Caco-2 (cell line): ENCODE measurements at places on chromosomes 11 and 22.

DNA sequence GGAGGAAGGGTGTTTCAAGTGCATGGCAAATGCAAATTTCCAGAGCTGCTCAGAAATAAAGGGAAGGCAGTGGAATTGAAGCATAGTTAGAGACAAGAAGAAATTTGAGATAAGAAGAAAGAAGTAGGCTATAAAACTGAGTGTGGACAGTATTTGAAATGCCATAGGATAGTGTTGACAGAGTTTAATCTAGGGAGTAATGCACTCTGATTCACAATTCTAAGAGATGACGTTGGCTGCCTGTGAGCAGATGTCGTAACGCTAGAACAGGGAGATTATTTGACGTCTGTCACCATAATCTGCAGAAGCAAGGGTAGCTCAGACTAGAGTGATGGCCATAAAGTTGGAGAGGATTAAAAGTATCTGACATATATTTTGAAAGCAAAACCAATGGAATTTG lies 389.9 kb upstream of the KIRREL3 start:
- H3K27me3 ChIP-seq = no peaks in the 10 kb centered on the region
- no peak for DNase-seq
- no peaks in the 10 kb centered on the region for H3K4me1 ChIP-seq
- no peak overlapping the region for H3K4me3 ChIP-seq
- no peak overlapping the region for H3K27ac ChIP-seq
- H3K36me3 ChIP-seq = no peaks in the 10 kb centered on the region

GRCh38 chr22:27617214-27617881 lies 184.2 kb downstream of the MN1 start:
- H3K36me3 ChIP-seq = no peaks in the 10 kb centered on the region
- H3K27ac ChIP-seq = no peak overlapping the region
- H3K27me3 ChIP-seq = no peaks in the 10 kb centered on the region
- H3K4me3 ChIP-seq = no peak overlapping the region

DNA sequence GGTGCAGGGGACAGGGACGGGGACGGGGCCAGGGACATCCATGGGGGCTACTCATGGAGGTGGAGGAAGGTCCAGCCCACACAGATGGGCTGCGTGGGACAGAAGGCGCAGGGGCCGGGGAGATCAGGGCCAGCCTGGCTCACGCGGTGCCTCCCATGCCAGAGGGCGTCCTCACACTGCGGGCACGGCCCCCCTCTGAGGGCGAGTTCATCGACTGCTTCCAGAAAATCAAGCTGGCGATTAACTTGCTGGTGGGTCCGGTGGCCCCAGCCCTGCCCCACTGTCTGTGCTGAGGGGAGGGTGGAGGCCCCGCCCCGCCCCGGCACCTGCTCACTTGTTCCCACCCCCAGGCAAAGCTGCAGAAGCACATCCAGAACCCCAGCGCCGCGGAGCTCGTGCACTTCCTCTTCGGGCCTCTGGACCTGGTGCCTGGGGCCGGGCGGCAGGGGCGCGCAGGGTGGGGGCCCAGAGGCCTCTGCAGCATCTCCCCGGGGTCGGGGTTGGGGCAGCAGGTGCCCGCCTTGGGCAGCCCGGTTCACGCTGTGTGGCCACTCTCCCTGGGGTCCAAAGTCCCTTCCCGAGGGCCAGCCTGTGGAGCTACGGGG lies 15.8 kb downstream of the EPS8L2 start:
- H3K4me3 ChIP-seq = no peak overlapping the region
- H3K4me1 ChIP-seq = no peaks in the 10 kb centered on the region
- no peaks in the 10 kb centered on the region for H3K27me3 ChIP-seq

DNA sequence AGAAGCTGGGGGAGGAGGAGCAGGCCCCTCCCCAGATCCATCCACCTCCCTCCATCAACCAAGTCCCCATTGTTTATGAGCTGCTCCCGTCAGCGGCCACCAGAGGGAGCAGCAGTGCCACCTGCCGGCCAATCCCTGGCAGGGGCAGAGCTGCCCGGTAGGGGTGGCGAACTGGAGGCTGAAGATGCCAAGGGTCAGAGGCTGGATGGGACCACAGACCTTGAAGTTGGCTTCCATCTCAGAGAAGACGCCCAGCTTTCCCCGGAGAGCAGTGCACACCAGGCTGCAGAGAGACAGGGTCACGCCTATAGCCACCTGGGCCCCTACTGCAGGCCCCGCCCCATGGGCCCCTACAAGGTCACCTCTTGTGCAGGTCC lies 3.6 kb downstream of the FIBP start:
- H3K4me3 ChIP-seq = no peak overlapping the region
- DNase-seq = peak; percentile 77
- H3K4me1 ChIP-seq = peaks cover 20% of the 10 kb centered on the region
- no peak overlapping the region for H3K27ac ChIP-seq

DNA sequence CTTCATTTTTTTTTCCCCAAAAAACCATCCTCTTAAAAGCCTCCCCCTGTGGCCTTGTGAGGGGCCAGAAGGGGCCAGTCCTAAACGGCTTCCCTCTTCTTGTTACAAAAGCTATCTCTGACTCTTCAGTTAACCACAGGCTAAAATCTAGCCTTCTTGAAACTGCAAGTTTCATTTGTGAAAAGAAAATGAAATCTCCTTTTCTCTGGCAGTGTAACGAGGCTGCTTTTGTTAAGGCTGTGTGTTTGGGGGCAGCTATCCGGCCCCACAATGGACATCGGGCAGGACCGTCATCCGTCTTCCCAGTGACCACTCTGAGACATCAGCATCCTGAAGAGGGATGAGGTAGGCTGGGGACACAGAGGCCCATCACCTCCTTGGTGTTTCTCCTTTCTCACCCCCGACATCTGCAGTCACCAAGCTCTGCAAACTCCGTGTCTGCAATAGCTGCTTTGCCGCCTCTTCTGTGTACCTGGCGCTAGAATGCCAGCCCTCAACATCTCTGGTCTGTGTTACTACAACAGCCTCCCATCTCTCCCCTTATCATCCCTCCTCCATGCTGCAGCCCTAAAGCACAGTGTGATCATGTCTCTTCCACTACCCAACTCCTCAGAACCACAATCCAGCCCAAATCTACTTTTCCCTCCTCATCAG lies 94.0 kb downstream of the RCN1 start:
- H3K27me3 ChIP-seq = no peaks in the 10 kb centered on the region
- H3K4me1 ChIP-seq = no peaks in the 10 kb centered on the region
- no peak for DNase-seq
- no peaks in the 10 kb centered on the region for H3K36me3 ChIP-seq
- no peak overlapping the region for H3K4me3 ChIP-seq

- peak overlapping the region; percentile 78 for H3K27ac ChIP-seq
- no peak for DNase-seq
- H3K4me3 ChIP-seq = peak overlapping the region; percentile 8
- peaks cover 18% of the 10 kb centered on the region for H3K4me1 ChIP-seq
- no peaks in the 10 kb centered on the region for H3K27me3 ChIP-seq
These were observed 5.8 kb downstream of the ARSA start for GRCh38 chr22:50621948-50622722.

GRCh38 chr11:40514124-40514523 lies 945.3 kb downstream of the LRRC4C start:
- H3K4me3 ChIP-seq = no peak overlapping the region
- DNase-seq = no peak
- H3K27me3 ChIP-seq = no peaks in the 10 kb centered on the region
- no peak overlapping the region for H3K27ac ChIP-seq

GRCh38 chr11:119865661-119866156 lies 136.7 kb upstream of the NECTIN1 start:
- peaks cover 19% of the 10 kb centered on the region for H3K4me1 ChIP-seq
- no peaks in the 10 kb centered on the region for H3K36me3 ChIP-seq
- H3K27me3 ChIP-seq = no peaks in the 10 kb centered on the region
- H3K4me3 ChIP-seq = no peak overlapping the region

- no peak for DNase-seq
- no peaks in the 10 kb centered on the region for H3K27me3 ChIP-seq
- H3K4me3 ChIP-seq = no peak overlapping the region
- H3K4me1 ChIP-seq = peaks cover 36% of the 10 kb centered on the region
- H3K36me3 ChIP-seq = no peaks in the 10 kb centered on the region
- H3K27ac ChIP-seq = peak overlapping the region; percentile 32
These were observed 365.0 kb downstream of the ETS1 start for GRCh38 chr11:128222245-128222884.

- no peak for DNase-seq
- no peaks in the 10 kb centered on the region for H3K36me3 ChIP-seq
- H3K4me3 ChIP-seq = no peak overlapping the region
- no peak overlapping the region for H3K27ac ChIP-seq
- peaks cover 8% of the 10 kb centered on the region for H3K4me1 ChIP-seq
- H3K27me3 ChIP-seq = no peaks in the 10 kb centered on the region
These were observed 203.6 kb upstream of the SESN3 start for GRCh38 chr11:95434489-95435057.

DNA sequence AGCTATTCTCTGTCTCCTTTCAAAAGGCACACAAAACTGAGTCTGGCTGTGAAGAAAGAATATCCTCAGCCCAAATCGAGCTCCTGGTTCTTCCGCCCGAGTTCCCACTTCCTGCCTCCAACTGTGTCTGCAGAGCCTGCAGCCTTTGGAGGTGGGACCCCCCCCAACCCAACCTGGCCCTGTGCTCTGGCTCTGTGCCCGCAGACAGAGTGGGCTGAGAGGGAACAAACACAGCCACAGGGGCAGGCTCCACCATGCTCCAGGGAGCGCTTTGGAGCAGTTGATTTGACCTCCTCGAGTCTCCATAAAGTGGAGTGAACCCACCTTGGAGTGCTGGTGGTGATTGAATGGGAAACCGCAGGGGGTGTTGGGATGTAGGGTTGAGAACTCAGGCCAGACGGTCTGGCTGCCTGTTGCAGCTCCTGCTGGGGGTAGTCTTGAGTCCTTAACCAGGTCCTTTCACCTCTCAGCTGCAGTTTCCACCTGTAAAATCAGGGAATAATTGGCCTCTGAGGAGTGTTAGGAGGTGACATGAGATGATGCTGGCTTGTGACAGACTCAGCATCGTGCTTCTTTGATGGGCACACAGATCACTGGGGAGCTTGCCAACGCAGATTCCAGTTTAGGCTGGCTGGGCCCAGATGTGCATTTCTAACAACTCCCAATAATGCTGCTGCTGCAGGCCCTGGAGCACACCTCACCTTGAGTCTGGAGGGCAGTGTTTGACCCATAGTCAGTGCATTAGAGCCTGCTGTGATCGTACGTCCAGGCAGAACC lies 11.4 kb downstream of the DAGLA start:
- no peak for DNase-seq
- no peaks in the 10 kb centered on the region; the same call in 1 of the 2 replicates for H3K36me3 ChIP-seq
- peaks cover 25% of the 10 kb centered on the region for H3K4me1 ChIP-seq
- H3K27me3 ChIP-seq = no peaks in the 10 kb centered on the region
- no peak overlapping the region for H3K27ac ChIP-seq

- peaks cover 9% of the 10 kb centered on the region; the same call in 1 of the 2 replicates for H3K4me1 ChIP-seq
- H3K4me3 ChIP-seq = no peak overlapping the region
- no peaks in the 10 kb centered on the region for H3K27me3 ChIP-seq
These were observed 3.4 kb downstream of the CLPB start for GRCh38 chr11:72430741-72431570.
